Fibroblast of skin of left quadriceps (primary cell): ENCODE measurements at places on chromosomes 12 and 14.

DNA sequence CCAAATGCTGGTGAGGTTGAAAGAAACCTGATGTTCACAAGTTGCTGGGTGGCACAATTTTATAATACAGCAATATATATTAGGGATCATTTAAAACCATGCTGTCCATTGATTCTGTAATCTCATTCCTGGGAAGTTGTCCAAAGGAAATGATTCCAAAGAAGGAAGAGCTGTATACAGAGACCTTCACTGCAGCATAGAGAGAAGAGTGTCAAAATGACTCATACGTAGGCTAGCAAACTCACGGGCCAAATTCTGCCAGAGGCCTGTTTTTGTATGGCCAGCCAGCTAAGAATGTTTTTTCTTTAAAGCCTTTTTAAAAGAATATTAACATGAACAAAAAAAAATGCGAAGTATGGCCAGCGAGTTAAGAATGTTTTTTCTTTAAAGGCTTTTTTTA, 69.2 kb upstream of the MED13L start:
- peak; percentile 82 for DNase-seq

- DNase-seq, result no peak
Measured at GRCh38 chr12:130770413-130771028, 54.4 kb upstream of the RIMBP2 start.

GRCh38 chr12:65430571-65431306, 152.3 kb downstream of the MSRB3 start:
- peak; percentile 67 for DNase-seq

DNA sequence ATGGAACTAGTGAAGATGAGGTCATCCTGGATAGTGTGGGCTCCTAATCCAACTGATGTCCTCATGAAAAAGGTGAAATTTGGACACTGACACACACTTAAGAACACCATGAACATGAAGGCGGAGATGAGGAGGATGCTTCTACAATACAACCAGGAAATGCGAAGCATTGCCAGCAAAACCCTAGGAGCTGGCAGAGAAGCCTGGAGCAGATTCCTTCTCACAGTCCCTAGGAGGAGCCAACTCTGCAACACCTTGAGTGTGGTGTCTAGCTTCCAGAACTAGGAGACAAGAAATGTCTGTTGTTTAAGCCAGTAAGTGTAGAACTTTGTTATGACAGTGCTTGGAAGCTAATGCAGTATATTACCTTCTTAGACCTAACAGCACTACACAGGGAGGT, 191.9 kb upstream of the PWP1 start:
- no peak for DNase-seq

GRCh38 chr14:103540821-103541708, 12.1 kb downstream of the TRMT61A start:
- DNase-seq, result no peak

DNA sequence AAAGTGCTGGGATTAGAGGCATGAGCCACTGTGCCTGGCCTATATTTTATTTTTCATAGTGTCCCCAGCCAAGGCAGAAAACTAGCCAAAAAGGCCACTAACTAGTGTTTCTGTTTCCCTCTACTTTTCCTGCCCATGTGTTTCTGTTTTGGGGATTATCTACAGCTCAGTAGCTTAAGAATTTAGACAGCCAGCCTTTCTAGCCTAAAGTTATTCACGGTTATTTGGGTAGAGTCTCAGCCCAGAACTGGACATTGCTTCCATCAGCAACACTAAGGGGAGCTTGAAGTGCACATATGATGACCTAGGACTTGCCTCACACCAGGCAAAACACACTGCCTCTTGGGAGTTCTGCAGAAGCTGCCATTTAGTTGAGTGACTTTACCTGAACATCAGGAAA, 17.9 kb downstream of the PROX2 start:
- DNase-seq, result no peak

DNA sequence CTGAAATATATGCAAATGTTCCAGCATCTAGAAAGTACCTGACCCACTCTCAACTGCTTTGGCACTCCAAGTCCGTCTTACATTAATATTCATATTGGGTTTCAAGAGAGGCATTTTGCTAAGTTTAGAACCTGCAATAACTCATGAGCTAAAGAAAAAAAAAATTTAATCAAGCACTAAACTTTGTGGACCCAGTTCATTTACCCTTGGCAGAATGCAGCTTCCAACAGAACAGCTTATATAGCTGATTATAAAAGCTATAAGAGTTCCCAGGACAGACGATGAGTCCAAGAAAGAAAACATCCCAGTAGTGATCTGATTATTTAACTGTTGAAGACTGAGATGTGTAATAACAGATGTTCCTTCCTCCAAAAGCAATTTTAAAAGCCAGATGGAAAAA, 592.0 kb downstream of the KCNH5 start:
- DNase-seq, result no peak

DNA sequence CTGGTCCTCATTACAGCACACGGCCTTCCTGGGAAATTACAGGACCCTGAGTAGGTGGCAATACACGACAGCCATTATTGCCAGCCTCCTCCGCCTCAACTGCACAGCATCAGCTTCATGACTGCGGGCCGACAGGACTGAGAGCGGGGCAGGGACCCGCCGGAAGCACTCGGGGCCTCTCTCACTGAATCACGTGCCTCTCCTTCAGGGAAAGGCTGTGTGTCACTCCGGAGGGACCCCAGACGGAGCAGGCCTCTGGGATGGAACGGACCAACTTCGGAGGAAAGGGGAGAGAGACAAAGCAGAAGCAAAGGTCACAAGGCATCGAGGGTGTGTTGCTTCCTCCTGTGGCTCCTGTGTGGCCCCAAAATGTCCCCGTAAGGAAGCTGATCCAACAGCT, 90.0 kb downstream of the RNF34 start:
- no peak for DNase-seq

GRCh38 chr12:92619730-92620684, 82.8 kb upstream of the PLEKHG7 start:
- peak; percentile 31 for DNase-seq

DNA sequence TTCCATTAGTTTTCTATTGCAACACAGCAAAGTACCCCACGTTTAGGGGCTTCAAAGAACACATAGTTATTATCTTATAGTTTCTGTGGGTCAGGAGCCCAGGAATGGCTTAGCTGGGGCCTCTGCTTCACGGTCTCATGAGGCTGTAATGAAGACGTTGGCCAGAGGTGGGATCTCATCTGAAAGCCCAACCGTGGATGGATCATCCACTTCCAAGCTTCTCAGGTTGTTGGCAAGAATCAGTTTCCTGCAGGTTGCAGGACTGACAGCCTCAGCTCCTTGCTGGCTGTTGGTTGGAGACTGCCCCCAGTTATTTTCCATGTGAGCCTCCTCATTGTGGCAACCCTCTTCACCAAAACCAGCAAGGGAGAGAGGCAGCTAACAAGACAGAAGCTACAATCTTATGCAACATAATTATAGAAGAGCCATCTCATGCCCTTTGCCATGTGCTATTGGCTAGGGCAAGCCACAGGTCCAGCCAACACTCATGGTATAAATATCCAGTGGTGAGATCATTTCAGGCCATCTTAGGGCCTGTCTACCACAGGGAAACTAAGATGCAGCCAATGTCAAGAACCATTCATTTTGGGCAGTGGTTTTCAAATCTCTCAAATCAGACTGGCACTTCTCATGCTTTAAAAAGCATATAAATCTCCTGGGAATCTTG, 452.4 kb downstream of the MED13L start:
- no peak for DNase-seq

DNA sequence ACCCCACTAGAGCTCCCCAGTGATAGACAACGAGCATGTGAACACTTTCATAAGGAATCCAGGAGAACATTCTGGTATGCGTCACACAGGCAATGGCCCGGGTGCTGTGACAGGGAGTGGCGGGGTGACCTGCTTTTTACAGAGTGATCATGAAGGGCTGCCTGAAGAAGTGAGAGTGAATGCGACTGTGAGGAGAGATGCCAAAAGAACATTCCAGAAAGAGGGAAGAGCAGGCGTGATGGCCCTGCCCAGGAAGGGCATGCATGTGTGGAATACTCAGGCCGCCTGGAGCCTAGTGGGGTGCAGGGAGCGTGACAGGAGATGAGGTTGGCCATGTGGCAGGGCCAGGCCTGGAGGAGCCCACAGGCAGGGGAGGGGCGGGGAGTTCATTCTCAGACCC, 53.8 kb downstream of the FZD10 start:
- DNase-seq, result no peak

- DNase-seq, result peak; percentile 93
Measured at GRCh38 chr12:101857043-101857558, 20.3 kb upstream of the DRAM1 start.

GRCh38 chr12:54419088-54419887, at the start of gene ITGA5:
Gene ITGA5 (minus strand): TSS chr12:54419266. CDS start chr12:54419198, 68 bp downstream.
- peak; percentile 60 for DNase-seq

DNA sequence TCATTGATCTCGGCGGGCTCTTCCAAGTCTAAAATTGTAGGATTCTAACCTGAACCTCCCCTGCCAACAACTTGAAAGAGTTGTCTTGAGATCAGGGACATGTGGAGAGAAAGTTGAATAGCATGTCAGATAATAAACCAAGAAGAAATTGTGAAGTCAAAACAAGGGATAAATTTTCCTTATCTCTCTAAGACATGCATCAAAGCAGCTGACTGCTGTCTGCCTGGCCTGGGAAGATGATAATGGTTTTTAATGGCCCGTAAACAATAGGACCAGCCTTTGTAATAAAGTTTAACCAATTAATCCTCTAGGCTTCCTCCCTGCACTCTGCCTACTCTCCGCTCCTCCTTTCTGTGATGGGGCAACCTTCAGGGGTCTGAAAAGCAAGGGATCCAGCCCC, 67.9 kb downstream of the DPF3 start:
- DNase-seq, result no peak

GRCh38 chr12:81517296-81517695, 241.9 kb downstream of the PPFIA2 start:
- no peak for DNase-seq

DNA sequence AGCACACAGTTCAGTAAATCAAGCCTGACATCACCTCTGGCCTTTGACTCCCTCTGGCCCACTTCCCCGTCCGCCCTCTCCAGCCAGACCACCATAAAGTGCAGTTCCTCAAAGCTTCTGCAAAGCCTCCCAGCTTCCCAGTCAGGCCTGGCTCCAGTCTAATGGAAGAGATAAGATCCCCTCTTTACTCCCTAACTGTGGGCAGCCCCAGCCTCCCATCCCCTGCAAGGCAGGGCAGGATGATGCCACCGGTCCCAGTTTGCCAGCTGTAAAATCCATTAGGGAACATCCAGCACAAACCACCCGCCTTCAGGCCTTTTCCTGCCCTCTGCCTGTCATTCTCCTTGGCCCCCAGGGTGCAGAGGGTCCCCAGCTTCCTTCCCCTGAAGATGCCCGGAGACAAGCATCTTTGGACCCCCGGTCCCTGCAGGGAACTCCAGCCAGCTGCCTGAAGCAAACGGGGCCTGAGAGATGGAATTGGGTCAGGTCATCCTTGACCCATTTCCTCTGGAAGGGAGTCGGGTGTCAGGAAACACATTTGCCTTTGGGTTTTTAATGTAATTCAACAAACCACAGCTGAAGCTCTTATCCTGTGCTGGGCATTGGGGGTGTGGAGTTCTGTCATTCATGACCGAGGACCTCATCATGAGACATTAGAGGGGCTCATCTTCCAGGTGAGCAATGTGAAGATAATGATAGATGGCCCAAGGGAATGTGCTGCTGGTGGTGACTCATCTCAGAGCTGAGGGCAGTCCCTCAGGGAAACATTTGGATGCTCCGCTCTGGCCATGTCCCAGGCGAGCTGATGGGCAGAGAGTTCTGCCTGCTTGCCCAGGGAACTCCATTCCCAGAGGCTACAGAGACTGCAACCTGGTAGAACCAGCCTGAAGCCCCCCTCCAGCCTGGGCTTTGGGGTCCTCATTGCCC, 93.8 kb upstream of the CLMN start:
- no peak for DNase-seq

DNA sequence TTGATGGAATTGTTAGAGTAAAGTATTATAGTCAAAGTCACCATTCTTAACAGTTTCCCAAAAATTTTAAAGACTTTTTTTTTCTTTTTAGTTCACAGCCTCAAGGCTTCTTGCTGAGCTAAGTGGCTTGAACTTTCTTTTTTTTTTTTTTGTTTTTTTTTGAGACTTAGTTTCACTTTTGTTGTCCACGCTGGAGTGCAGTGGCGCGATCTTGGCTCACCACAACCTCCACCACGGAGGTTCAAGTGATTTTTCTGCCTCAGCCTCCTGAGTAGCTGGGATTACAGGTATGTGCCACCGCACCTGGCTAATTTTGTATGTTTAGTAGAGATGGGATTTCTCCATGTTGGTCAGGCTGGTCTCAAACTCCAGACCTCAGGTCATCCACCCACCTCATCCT, 92.8 kb downstream of the SETD3 start:
- no peak for DNase-seq

- no peak for DNase-seq
Measured at GRCh38 chr14:96267916-96268315, 11.9 kb downstream of the BDKRB1 start.

- DNase-seq, result no peak
Measured at GRCh38 chr12:101207086-101207780, 2.8 kb downstream of the SLC5A8 start.

GRCh38 chr14:92668276-92668973, 80.0 kb downstream of the LGMN start:
- no peak for DNase-seq

GRCh38 chr12:28242496-28243309, 52.4 kb downstream of the CCDC91 start:
- DNase-seq, result no peak

DNA sequence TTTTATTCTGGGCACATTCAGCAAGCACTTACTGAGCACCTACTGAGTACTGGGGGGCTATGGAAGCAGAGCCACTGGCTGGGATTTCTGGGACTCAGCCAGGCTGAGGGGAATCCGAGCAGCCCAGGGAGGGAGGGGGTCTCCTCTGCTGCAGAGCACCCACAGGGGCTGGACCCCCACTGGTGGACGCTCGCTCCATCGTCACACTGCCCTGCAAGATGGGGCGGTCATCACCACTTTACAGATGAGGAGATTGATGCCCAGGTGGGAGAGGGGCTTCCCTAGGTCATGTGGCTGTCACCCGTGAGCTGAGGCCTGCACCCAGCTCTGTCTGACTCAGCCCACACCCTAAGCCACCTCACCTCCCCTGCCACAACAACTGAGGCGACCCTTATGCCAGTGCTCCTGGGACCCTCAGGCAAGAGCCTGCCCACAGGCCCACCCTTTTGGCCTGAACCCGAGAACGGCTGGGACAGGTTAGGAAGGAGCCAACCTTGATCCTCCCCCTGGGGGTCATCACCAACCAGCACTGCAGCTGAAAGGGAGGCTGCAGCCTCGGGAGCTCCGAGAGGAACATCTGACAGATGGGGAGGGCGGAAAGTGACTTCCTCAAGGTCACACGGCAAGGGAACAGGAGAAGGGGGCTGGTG, 74.4 kb downstream of the SERPINA3 start:
- no peak for DNase-seq

DNA sequence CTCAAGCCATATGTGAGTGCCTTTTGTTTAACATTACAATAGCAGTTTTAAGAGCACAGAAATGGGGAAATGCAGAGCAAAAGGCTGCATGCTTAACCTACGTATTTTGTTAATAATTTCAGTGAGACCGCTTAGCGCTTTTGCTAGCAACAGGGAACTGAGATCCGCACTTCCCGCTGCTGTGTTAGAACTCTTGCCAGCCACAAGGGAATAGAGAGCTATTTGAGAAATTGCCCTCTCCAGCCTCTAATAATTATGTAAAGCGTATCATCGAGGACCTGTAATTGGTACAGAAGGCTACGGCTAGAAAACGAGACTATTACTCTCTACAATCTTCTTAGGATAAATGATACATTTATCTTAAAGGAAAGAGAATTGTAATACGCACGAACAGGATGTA, 205.2 kb upstream of the GRIP1 start:
- DNase-seq, result no peak
